ENCODE measurements at places on chromosomes 3 and 15.

DNA sequence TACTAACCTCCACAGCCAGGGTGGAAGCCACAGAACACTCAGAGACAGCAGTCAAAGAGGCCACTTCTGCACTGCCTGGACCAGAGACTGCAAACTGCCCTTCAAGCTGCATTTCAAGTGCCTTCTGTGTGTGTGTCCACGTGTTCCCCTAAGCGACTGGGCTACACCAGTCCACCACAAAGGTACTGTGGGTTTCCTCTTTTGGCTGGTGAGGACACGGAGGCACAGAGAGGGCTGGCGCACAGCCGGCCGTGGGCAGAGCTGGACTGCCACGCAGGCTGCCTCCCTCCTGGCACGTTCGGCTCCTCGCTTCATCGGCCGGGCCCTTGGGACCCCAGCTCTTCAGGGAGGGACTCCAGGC lies 60.9 kb downstream of the MGLL start:
- no peaks in the 10 kb centered on the region for H3K27me3 ChIP-seq
- peak overlapping the region; percentile 66 for H3K27ac ChIP-seq
- no peaks in the 10 kb centered on the region for H3K4me1 ChIP-seq

GRCh38 chr3:151899996-151900395 lies 26.6 kb downstream of the SUCNR1 start:
- H3K36me3 ChIP-seq = no peaks in the 10 kb centered on the region
- peaks cover 2% of the 10 kb centered on the region for H3K4me1 ChIP-seq
- no peak for DNase-seq
- H3K4me3 ChIP-seq = no peak overlapping the region
- no peak overlapping the region for H3K27ac ChIP-seq

GRCh38 chr3:11465744-11466616 lies 177.7 kb downstream of the VGLL4 start:
- no peaks in the 10 kb centered on the region for H3K27me3 ChIP-seq
- no peaks in the 10 kb centered on the region for H3K4me1 ChIP-seq
- H3K4me3 ChIP-seq = no peak overlapping the region
- no peaks in the 10 kb centered on the region for H3K36me3 ChIP-seq
- no peak for DNase-seq
- peak overlapping the region; percentile 92 for H3K27ac ChIP-seq

DNA sequence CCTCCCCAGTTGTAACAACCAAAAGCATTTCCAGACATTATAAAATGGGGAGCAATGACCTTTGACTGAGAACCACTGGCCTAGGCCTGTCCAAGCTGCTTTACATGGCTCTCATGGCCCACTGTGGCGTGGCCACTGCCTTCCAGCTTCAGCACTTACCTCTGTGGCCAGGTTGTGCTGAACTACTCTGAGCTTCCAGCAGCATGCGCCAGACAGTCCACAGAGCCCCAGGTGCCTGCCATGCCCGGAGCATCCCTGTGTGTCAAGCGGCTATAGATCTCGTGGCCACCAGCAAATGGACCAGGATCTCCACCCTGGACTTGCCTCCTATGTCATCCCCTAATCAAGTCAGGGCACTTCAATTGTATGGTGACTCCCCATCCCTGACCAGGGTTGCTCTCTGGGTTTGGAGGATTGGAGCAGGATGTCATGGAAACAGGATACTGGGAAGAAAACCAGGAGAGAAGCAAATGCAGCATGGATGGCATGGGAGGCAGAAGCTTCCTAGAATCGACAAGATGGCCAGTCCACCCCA lies 199.7 kb downstream of the UACA start:
- no peaks in the 10 kb centered on the region for H3K4me1 ChIP-seq
- DNase-seq = no peak
- H3K27me3 ChIP-seq = no peaks in the 10 kb centered on the region
- H3K4me3 ChIP-seq = no peak overlapping the region
- H3K36me3 ChIP-seq = no peaks in the 10 kb centered on the region

DNA sequence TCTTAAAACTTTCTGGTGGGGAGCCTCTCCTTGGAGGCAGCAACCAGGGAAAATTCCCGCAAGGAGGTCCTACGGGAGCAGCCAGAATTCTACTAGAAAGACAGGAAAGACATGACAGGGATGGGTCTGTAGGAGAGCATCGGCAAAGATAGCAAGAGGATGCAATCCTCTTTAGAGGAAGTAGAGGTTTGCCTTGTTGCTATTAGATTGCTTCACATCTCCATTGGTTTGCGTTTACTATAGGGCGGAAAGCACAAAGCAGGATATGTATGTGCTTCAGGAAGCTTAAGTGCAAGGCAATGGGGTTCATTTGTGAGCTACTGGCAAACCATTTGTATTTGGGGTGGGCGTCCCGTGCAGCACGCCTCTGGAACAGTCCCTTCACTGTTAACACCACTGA lies 193.0 kb downstream of the RORA start:
- peaks cover 9% of the 10 kb centered on the region for H3K4me1 ChIP-seq
- no peak overlapping the region for H3K4me3 ChIP-seq
- no peak for DNase-seq

- H3K36me3 ChIP-seq = no peaks in the 10 kb centered on the region
- H3K27me3 ChIP-seq = no peaks in the 10 kb centered on the region
- no peaks in the 10 kb centered on the region for H3K4me1 ChIP-seq
- DNase-seq = peak; percentile 85
These were observed 46.8 kb downstream of the CYP11A1 start for GRCh38 chr15:74320352-74321247.

DNA sequence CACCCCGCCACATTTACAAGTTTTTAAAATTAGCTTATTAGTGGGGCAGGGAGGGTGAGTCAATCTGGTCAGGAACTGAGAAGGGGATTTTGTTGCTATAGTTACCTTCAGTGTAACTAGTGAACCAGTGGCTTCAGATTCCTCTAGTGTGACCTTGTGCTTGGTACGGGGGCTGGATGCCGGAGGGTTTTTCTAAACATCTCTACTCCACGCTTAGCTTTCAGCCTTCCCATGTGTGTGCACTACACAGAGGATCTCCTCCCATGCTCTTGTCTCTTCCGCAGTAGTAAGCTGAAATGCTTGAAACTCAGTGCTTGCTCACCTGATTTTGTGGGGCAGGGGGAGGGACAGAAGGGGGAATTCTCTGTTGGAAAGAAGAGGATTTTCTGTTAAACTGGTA lies 67.9 kb upstream of the AKAP13 start:
- no peaks in the 10 kb centered on the region for H3K36me3 ChIP-seq
- no peak overlapping the region for H3K4me3 ChIP-seq
- no peaks in the 10 kb centered on the region for H3K4me1 ChIP-seq
- no peak overlapping the region for H3K27ac ChIP-seq
- no peaks in the 10 kb centered on the region for H3K27me3 ChIP-seq

DNA sequence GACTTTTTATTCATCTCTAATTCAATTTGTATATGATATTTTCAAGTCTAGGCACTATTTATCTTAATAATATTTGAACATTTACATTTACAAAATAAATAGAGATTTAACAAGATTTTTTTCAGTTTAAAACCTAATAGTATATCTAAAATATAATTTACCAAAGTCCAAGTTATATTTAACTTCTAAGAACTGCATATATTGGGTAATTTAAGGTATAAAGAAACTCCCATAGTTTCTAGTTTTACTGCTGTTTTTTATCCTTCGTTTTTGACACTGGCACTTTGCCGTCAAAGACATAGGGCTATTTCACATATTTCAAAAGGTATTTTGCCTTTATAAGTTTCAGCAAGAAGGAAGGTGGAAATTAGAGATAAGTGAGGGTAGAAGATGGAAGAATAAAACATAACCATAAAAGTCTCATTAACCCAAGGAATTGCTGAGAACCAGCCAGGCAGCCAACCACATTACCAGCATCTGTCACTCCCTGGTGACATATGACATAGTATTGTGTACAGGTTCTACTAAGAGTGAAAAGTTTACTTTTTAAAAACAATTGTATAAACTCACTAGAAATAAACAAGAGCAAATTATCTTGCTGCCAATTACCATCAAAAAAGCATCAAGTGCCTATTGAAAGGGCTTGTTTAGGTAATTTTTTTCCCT lies 251.5 kb downstream of the NSUN3 start:
- no peaks in the 10 kb centered on the region for H3K27me3 ChIP-seq
- no peaks in the 10 kb centered on the region for H3K36me3 ChIP-seq
- no peak for DNase-seq
- H3K27ac ChIP-seq = no peak overlapping the region
- no peaks in the 10 kb centered on the region for H3K4me1 ChIP-seq

All from aorta (tissue), 5 donors.